Fibroblast of skin of right biceps (primary cell): ENCODE measurements at places on chromosomes 13 and 19.

GRCh38 chr19:40280608-40281221 is 4.4 kb downstream of the AKT2 start:
- DNase-seq = no peak

GRCh38 chr19:47122359-47123335 is 8.0 kb upstream of the SAE1 start:
- peak; percentile 91 for DNase-seq

DNA sequence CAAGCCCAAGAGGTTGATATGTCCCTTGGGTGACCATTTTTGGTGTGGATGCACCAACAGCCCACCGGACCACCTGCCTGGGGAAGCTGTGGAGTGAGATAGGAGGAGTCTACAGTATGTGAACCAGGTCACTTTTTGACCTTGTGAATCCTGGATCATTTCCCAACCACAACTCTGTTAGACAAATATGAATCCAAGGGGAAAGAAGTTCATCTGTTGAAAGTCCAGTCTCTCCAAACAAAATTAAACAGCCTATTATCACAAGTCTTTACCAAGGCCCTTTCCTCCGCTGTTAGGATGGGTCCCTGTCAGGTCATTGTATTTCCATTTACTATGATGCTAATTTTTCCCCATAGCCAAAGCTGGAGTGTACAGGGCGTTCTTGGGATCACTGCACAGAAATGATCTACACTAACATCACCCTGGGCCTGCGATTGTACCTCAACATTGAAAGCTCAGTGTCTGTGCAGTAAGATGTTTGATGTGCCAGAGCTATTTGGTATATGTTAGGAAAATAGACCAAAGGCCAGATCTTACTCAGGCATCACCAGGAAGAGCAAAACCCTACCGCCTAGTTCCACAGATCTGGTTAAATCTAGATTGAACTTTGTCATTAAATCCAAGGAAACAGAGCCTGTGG is 117.1 kb downstream of the STARD13 start:
- no peak for DNase-seq

DNA sequence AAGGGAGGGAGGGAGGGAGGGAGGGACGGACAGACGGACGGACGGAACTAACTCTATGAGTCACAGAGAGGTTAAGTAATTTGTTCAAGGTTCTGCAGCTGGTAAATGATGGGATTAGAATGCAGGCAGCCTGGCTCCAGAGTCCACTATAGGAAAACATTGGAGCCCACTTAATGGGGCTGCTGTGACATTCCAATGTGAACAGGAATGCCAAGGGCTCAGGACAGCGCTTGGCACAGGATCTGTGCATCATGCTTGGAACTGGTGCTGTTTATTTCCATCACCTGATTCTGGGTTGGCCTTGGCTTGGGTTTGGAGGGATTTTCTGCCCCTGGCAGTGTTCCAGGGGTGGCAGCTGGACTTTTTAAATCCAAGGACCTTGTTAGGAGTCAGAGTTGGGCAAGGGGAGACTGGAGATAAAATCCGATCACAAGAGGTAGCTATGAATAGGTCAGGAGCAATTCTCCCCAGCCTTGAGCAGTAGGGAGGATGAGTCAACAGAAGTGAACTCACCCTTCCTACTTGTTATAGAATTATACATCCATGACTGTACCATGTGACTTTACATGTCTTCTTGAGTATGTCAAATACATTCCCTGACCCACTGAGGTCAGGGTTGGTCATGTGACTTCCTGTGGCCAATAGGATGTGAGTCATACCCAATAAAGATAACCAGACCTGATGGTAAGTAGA is 7.8 kb upstream of the HIF3A start:
- peak; percentile 96 for DNase-seq

DNA sequence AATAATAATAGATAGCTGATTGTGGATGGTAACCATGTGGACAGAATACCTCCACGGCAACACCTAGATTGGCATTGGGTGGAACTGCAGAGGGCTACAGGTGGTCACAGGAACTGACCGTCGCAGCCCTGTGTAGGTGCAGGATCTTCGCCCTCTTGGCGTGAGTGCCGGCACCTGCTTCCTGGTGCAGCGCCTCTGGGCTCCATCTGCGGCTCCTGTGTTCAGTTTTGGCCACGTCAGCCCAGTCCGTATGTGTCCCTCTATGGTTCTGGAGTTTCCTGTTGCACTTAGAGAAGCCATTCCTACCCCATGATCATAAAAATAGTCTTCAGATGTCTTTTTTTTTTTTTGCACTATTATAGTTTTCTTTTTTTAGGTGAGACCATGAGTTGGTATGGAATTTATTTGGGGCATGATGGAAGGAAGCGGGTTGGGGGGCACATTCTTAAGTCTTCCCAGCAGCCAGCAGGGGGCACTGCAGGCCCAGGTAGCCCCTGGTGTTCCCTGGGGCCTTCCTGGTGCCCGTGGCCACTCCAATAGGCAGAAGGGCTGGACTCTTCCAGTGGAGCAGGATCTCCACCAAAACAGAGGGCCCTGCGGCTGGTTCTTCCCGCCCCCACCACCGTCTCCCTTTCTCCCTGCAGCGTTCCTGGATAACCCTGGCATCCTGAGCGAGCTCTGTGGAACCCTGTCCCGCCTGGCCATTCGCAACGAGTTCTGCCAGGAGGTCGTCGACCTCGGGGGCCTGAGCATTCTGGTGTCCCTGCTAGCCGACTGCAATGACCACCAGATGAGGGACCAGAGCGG is 10.1 kb upstream of the SLC25A42 start:
- DNase-seq = peak; percentile 42
